ENCODE measurements at places on chromosomes 4 and X.

DNA sequence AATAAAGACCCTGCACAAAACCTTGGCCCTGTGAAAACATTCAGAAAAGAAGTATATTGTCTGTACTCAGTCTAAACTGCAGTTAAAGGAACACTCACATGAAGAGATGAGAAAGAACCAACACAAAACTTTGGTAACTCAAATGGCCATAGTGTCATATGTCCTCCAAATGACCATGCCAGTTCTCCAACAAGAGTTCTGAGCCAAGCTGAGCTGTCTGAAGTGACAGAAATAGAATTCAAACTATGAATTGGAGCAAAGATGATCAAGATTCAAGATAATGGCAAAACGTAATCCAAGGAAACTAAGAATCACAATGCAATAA is 739.3 kb upstream of the NDST4 start:
- DNase-seq, result no peak

DNA sequence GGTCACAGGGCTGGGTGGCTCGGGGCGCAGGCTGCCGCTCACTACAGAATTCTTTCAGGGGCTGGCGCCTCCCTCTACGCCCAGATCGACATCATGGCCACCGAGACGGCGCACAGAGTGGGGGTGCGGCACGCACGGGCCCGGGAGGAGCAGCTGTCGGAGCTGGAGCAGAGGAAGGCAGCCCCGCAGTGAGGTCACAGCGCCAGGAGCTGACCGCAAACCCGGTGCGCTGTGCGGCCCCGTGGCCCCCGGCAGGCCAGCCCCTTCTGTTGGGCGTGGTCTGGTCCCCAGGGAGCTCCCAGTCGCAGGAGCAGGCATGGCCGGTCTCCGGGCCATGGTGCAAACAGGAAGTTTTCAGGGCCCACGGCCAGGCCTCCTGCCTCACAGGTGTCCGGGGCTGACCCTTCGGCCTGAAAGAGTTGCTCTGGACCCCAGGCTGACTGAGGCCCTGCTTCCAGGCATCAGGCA is 31.6 kb downstream of the LRPAP1 start:
- DNase-seq, result no peak

DNA sequence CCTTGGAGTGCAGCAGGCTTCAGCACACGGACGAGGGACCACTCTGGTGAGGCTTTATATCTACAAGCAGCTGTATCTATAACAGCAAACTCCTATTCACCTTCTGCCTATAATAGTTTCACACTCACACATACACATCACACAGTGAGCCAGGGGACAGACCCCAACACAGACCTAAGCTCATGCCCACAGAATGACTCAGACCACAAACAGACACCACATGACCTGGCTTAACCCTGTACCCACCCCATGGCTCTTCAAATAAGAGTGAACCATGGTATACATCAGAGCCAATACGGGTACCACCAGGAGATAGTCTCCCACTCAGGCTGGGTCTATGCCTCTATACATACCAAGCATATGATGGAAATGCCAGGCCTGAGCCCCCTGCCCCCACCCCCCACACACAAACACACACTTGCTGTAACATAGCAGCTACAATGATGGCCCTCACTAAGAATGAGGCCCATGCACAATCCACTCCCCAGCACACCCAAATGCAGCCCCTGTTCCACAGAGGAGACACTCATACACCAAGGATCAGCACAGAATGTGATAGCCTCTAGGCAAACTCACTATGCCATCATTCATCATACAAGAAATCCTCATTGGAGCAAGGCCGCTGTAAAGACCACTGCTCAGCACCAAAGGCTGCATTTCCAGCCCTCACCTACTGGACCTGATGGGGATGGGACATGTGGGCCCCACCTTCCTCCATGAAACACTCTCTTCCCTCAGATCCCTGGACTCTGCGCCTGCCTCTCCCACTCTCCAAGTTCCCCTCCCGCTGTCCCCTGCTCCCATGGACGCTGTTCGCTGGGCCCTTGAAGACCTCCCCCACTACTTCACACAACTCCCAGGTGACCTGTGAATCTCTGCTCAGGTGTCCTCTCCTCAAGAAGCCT is 62.1 kb upstream of the XIAP start:
- DNase-seq, result peak; percentile 9

DNA sequence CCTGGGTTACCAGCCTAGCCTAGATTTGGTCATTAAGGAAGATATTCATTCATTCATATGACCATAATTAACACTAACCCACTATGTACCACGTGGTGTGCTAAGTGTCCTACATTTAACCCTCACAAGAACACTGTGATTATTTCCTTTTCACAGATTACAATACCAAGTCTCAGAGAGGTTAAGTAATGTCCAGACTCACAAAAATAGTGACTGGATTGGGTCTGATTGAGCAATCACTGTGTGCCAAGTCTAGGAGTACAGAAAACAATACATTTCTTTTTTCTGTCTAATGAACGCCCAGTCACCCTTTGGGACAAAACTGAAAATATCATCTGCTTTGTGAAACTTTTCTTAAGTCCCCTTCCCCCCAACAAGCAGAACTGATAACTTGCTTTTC is 7.6 kb upstream of the DLG3 start:
- no peak for DNase-seq

DNA sequence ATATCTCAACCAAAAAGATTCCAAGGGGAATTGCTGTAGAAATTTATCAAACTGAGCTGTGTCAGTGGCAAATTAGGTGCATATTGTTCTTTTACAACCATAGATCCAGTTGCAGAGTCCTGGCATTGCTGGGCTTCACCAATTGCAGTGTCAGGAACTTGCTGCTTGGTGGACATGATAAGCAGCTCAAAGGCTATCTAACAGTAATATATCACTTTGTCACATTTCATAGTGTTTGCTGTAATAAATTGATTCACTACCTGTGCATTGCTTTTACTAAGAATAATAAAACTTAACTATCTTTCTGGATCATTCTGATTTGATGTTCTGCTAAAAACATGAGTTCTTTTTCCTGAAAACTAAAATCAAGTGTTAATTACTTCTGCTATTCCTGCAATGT is 30.9 kb upstream of the ACE2 start:
- DNase-seq, result no peak

GRCh38 chr4:47473141-47473750 is 9.7 kb upstream of the COMMD8 start:
- no peak for DNase-seq

- no peak for DNase-seq
Observed at GRCh38 chr4:127482049-127482448, 150.7 kb upstream of the INTU start.

GRCh38 chrX:132488819-132489577 is at the start of gene MBNL3:
Gene MBNL3 (minus strand): TSS chrX:132489038. CDS start chrX:132439611, 49,427 bp downstream.
- peak; percentile 76 for DNase-seq

GRCh38 chr4:55903577-55903976 is 45.2 kb upstream of the CEP135 start:
- DNase-seq, result no peak

DNA sequence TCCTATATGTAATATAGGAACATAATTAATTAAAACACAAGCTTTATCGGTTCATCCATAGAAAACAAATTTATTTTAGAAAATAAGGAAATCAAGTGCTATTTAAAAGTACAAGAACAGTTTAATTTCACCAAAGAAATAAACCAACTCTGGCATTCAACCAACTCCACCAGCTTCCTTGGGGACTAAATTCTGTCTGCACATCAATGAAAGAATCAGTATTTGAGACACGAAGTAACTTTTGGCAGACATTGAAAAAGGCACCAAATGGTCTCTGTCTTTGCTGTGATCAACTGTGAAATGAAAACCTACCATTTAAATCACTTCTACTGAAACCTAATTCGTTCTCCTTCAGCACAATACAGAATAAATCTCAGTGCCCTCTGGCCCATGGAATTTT is 719.7 kb upstream of the GRIA3 start:
- DNase-seq, result no peak

GRCh38 chrX:65630771-65631170 is 36.7 kb upstream of the MSN start:
- DNase-seq, result no peak

- no peak for DNase-seq
Observed at GRCh38 chrX:54811301-54811885, 3.8 kb downstream of the MAGED2 start.

DNA sequence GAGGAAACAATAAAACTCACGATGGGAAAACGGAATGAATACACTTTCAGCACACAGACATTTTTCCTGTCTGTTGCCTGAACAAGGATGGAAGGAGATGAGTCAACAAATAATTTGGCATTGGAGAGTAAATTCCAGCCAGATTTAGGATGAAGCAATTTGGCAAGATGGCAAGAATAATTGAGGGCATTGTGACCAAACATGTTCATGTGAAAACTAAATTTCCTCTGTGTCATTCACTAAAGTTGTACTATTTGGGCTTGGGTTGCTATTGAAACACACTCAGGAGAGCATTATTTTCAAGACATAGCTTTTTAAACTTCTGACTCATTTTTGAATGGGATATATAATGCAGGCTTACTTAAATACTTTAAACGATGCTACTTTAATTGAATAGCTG is 1614.4 kb downstream of the PCDH19 start:
- DNase-seq, result no peak

DNA sequence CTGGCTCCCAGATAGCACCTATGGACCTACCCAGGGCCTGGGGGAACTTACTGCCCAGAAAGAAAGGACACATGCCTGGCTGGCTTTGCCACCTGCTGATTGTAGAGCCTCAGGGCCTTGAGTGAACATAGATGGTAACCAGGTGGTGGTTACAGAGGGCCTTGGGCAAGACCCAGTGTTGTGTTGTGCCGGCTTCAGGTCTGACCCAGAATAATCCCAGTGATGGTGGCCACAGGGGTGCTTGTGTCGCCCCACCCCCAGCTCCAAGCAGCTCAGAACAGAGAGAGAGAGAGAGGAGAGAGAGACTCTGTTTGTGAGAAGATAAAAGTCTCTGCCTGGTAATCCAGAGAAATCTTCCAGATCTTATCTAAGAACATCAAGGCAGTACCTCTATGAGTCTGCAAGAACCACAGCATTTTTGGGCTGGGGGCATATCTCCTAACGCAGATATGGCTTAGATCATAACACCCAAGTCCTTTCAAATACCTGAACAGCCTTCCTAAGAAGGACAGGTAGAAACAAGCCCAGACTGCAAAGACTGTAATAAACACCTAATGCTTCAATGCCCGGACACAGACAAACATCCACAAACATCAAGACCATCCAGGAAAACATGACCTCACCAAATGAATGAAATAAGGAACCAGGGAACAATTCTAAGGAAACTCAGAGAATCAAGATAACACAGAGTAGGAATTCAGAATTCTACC is 16.3 kb upstream of the RP2 start:
- no peak for DNase-seq

DNA sequence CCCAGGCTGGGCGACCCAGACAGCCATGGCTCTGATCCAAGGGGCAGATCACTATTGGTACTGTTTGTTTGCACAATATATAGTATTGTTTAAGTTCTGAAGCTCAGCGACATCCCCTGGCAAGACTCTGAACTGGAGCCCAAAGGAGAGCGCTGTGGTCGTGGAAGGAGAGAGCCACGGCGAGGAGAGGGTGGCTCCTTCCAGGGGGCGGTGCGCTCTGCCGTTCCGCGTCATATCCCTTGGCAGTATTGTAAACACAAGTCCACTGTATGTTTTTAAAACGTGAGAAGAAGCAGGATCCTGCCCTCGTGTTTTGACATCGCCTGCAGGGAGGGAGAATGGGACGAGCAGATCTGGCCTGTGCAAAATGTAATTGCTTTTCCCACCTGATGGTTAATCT is 185.5 kb downstream of the RAB28 start:
- DNase-seq, result no peak

- no peak for DNase-seq
Observed at GRCh38 chr4:100895556-100896197, 377.9 kb upstream of the EMCN start.

DNA sequence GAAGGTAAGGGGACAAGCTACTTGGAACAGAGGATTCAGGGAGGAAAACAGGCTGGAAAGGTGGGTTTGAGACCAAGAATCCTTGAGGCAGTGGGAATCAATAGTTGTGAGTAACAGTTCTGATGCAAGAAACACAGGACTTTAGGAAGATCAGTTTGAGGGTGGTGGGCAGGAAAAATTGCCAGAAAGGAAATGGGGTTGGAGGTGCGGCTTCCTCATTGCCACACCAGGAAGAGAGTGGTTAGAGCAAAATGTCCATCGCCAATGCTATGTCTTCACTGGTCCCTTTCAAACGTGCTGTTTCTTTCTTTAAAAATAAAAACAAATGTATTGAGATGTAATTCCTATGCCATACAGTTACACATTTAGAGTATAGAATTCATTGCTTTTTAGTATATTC is 57.1 kb upstream of the NOCT start:
- DNase-seq, result no peak

- DNase-seq, result no peak
Observed at GRCh38 chrX:39674490-39675161, 423.1 kb downstream of the BCOR start.

GRCh38 chrX:115367951-115368350 is 78.4 kb downstream of the LUZP4 start:
- no peak for DNase-seq

GRCh38 chr4:30716681-30717207 is 3.4 kb upstream of the PCDH7 start:
- DNase-seq, result peak; percentile 11

DNA sequence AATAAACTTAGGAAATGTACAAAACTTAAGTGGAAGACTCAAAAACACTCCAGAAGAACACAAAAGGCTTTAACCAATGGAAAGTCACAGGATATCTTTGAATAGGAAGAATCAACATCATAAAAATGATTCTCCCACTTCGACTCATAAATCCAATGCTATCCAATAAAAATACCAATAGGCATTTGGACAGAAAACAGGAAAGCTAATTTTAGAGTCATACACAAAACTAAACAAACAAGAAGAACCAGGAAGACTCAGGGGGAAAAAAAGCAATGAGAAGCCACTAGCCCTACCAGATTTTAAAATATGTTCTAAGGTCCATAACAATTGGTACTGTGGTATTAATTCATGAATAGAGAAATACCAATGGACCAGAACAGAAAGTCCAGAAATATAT is 28.2 kb downstream of the SLC9A7 start:
- no peak for DNase-seq

GRCh38 chr4:24991015-24991414 is 39.7 kb downstream of the LGI2 start:
- no peak for DNase-seq

DNA sequence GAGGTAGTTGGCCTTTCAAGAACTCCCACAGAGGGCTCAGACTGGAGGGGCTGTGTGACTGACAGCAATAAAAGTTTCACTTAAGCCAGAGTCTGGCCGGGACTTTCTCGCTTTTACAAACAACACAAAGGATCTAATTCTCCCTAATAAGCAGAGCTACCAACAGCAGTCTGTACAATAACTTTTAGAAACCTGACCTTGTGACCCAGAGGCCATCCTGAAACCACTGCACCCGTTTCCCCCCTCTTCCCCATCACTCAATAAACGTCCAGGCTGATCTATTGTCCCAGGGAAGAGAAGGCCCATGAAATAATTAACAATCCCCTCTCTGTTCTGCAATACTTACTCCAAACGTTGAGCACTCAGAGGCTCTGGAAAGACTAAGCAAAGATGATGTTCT is 442.4 kb downstream of the ZIC3 start:
- DNase-seq, result no peak

DNA sequence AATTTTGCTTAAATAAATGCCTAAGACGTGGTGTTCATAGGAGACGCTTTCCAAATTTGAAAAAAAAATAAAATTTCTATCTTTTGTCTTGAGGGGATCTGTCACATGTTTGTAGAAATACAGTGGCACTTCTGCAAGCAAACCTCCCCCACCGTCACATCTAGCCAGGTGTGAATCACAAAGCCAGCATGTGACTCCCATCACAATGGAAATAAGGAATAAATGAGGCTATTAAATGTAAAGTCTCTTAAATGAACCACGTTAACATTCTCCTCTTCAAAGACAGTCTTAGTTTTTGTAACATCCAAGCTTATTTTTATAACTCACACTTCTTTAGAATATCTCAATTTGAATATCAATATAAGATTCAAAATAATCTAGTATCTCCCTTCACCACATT is 63.0 kb upstream of the CCSER1 start:
- DNase-seq, result no peak
